ENCODE measurements at places on chromosomes 1 and 21.

GRCh38 chr1:169884634-169885033 lies 9.1 kb downstream of the SCYL3 start:
- DNase-seq, result no peak

GRCh38 chr21:46439906-46440305 lies 18.8 kb upstream of the DIP2A start:
- no peak for DNase-seq

DNA sequence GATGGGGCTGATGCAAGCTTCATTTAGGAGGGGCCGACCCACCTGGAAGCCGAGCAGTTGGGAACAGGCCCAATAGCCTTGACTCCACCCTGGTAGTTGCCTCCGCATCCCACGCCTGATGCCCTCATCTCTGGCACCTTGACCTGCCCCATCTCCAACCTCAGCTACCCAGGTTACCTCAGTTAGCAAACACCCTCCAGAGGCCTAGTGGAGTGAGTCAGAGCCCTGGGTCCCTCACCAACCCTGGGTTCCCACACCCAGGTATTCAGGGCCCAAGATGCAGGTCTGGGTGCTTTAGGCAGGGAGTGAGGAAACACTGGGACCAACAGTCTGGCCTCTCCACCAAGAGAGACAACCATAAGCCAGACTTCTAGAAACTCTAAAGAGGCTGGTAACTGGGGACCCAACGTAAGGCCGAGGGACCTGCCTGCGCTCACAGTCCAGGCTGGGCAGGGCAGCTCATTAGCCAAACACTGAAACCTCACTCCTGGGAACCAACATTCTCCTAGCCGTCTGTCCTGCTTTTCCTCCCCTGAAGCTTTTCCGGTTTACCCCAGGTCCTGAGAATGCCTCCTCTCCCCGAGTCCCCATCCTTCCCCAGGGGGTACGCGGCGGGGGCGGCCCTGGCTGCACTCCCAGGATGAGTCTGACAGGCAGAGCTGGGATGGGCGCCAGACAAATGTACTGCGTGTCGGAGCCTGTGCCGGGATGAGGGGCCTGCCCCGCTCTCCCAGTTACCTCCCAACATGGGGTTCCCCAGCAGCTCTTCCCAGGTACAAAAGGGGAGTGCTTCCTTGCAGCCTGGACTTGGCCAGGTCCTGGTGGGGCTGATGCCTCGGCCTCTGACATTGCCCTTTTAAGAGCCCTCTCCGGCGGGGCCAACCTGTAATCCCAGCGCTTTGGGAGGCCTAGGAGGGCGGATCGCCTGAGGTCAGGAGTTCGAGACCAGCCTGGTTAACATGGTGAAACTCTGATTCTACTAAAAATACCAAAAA lies 8.9 kb upstream of the CELSR2 start:
- DNase-seq, result no peak

- no peak for DNase-seq
Measured at GRCh38 chr21:42296501-42296900, 18.7 kb downstream of the TFF3 start.

DNA sequence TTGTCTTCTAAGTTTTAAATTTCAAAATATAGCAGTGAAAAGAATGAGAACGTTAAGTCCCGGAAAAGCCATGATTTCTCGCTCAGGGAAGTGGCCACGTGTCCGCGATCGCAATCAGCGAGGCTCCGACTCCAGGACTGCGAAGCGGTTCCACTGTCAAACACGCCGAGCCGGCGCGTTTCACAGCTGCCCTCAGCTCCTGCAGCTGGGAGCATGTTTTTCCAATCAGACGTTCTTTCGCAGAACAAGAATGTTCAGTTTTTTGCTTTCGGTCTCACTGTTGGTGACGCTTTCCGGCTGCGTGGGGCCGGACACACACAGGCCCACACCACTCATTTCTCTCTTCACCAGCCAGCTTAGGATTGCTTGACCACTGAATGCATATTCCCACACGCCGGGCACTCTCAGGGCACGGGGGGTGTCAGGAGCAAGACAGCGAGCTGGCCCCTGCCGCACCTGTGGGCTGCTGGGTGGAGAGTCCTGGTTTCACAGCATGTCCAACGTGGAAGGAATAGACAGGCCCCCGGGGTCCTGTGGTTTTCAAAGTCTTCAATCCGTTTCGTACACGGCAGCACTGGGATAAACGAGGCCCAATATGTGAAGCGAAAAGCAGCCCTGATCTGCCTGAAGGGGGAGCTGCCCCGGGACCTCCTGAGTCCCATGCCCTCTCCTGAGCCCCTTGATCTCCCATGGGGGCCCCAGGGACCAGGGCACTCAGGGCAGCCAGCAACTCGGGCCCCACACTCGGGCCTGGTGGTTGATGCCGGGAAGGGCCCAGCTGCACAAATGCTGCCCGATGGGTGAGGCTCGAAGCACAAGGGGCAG lies 47.3 kb upstream of the COL18A1 start:
- peak; percentile 46 for DNase-seq

- DNase-seq, result no peak
Measured at GRCh38 chr1:117014209-117014608, 12.6 kb downstream of the CD101 start.

- no peak for DNase-seq
Measured at GRCh38 chr1:91764471-91765115, 121.4 kb downstream of the TGFBR3 start.

- no peak for DNase-seq
Measured at GRCh38 chr1:235720544-235720943, 71.0 kb upstream of the GNG4 start.

- DNase-seq, result peak; percentile 60
Measured at GRCh38 chr1:11691302-11691914, at the start of gene DRAXIN. Gene DRAXIN (plus strand): TSS chr1:11691710. CDS start chr1:11706259, 14,549 bp downstream.

DNA sequence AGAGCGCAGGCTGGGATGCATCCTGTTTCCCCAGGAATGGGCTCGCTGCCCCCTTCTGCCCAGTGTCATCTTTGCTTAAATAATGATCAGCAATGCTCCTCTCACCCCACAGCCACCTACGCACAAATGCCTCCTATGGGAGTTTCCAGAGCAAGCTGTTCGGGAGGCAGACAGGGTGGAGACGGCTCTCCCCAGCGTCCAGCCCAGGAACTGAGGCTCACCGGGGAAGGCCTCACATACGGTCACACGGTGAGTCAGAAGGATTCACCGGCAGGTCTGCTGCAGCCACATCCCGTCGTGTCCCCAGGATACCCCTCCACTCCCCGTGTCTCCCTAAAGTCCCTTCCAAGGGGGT lies 40.3 kb upstream of the RUNX3 start:
- DNase-seq, result peak; percentile 48

- no peak for DNase-seq
Measured at GRCh38 chr1:246068217-246068512, 438.9 kb downstream of the SMYD3 start.

GRCh38 chr1:180101411-180101810 lies 53.3 kb upstream of the QSOX1 start:
- DNase-seq, result no peak

DNA sequence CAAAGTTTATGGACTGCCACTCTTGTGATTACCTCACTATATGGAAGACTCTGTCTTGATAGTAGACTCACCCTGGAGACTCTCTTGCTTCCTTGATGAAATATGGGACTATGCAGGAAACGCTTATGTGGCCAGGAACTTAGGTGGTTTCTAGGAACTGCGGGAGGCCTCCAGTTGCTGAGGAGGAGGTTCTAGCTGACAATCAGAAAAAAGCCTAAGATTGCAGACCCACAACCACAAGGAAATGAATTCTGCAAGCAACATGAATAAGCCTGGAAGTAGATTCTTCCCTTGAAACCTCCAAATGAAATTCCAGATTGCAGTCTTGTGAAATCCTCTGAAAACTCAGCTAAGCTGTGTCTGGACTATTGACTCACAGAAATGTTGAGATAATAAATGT lies 88.9 kb upstream of the COL11A1 start:
- peak; percentile 19 for DNase-seq

- no peak for DNase-seq
Measured at GRCh38 chr1:35642471-35642955, 1.2 kb upstream of the PSMB2 start.

DNA sequence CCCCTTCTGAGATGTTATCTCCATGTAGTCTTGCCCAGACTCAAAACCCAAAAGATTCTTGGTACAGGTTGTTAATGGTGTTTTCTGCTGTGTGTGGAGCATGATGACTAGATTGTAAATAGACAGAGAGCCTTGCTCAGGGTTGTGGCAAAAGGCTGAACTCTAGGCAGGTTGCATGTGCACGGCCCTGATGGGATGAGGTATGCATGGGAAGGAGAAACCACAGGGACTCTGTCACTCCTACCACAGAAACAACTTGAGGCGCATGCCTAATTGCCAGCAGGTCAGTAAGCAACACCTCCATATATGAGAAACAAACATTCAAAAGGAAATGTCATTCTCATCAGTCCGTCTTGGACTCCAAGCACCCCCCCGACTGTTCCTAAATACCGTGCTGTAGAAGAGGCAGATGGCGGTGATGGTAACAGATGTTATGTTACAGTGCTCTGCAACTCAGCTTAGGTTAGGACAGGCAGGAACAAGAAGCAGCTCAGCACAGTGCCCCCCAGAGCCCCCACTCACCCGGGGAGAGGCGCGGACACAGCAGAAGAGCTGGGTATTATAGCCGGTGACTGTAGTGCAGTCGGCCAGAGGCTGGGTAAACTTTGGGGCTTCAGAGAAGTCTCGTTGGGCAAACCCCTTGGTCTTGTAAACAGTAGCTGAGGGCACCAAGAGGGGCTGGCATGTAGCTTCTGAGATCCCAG lies 10.9 kb downstream of the MYBPHL start:
- DNase-seq, result no peak

DNA sequence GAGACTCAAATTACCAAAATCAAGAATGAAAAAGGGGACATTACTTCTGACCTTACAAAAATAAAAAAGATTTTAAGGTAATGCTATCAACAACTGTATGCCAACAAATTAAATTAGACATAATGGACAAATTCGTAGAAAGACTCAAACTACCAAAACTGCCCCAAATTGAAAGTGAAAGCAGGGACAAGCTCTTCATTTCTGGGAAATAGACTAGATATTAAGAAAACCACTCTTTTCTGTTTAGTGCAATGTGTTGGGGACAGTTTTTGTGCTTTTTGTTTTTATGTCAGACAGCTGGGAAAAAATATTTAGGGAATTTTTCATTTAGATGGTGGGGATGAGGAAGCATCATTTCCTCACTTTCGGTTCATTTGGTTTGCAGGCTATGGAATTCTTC lies 4.9 kb upstream of the GBP1 start:
- no peak for DNase-seq
